NCI-H2171 (cell line): ENCODE measurements at places on chromosomes 16 and 17.

DNA sequence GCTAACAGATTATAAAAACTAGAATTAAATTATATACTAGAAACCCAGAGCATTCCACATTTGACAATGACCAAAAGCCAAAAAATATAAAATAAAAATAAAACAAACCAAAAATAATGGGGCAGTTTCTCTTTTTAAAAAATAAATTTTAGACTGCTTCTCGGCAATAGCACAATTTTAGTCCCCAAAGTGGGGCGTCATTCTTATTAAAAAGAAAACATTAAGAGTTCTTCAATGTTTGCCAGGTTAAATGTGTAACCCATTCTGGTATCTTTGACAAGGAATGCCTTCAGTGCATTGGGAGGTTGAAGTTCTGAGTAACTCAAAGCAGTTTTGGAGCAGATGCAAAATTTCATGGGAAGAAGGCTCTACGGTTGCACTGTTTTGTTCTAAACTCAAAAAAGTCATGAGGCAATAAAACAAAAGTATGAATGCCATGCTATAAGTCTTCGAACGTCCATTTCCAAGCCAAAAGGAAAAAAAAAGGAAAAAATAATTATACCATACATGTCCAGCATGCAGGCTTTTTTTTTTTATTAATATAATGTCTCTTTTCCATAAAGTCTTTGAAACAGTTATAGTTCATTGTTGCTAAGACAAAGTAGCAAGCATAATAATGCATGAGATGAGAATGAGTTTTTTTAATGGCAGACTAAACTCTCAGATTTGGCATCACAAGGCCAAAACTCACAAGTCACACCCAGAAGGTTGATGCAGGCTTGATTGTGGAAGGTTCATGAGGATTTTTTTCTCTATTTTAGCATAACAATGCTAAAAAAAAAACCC, 3.1 kb downstream of the MAF start:
- no peak for DNase-seq

DNA sequence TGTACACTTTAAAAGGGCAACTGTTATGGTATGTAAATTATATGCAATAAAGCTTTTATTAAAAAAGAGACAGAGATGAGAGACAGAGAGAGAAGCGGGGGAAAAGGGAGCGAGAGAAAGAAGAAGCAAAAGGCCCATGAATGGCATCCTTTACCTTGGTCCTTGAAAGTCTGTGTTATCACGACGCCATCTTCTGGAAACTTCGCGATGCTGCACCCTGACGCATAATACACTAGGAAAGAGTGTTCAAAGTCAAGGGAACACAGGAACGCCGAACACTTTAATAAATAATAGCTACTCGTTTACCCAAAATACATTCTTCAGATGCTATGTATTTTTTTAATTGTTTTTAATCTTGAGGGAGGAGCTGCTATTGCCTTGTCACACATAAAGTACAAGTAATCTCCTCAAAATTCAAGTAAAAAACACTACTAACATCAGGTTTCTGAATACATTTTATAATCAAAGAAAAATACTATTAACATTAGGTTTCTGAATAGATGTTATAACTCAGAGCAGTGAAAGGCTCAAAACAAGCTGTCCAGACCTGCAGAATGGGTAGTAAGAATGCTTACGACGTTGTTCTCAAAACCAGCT, 23.0 kb upstream of the SLC38A8 start:
- DNase-seq: peak; percentile 55

- peak; percentile 92 for DNase-seq
Measured at GRCh38 chr16:47574091-47575054, 113.2 kb downstream of the PHKB start.

DNA sequence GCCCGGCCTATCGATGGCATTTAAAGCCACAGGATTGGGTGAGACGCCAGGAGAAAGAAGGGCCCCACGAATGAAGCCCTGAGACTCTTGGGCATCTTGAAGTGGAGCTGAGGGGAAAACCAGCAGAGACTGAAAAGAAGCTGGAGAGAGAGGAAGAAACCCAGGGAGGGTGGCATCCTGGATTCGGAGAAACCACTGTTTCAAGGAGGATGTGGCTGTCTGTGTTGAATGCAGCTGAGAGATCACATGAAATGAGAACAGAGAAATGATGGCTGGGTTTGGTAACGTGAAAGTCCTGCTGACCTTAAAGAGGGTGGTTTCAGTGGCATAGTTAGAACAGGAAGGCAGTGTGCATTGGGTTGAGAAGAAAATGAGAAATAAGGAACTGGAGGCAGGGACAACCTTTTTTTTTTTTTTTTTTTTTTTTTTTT, 3.8 kb downstream of the TNFSF12 start:
- no peak for DNase-seq

DNA sequence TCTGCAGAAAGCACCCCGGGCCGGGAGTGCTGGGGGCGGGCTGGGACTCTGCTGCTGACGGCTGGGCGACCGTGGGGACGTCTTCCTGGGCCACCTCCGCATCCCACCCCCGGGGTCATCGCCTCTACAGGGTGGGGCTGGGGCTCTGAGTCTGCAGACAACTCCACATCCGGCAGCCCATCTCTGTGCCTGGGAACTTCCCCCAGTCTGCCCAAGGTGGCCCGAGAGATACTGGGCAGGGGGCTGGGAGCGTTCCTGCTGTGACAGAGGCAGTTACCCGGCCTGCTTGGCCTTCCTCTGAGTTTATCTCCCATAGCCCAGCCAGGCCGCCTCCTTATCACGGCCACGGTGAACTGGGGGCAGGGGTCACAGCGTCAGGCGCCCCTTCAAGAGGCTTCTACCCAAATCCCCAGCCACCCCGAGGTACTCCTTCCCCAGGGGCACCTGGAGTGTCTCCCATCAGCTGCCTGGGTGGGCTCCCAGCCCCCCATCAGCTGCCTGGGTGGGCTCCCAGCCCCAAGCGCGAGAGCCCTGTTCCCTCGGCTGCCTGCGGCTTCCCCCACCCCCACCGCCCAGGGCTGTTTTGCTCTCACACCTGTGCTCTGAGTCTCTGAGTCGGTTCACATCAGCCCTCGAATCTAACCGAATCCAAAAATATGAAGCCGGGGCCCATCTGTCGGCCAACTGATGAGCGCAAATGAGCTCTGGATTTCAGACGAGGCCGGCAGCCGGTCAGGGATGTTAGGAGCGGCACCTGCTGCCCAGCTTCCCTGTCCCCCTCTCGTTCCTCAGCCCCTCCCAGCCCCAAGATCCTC, 15.6 kb upstream of the CBFA2T3 start:
- no peak for DNase-seq

DNA sequence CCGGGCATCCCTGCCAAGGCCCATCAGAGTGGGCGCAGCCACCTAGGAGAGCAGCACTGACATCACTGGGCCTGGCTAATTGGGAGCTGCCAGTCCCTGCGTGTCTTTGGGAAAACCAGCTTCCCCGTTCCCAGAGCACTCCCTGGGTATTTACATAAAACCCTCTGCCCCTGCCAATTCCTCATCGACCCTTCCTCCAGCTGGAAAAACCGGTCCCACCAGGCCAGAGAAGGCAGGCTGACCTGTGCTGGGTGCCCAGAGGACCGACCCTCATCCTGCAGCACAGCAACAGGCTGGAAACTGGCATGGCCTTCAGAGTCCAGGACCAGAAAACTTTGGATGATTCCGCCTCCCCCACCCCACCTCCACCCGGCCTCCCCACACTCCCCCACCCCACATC, 8.2 kb upstream of the FOXN1 start:
- DNase-seq: no peak

- no peak for DNase-seq
Measured at GRCh38 chr17:53390575-53390974, 432.2 kb upstream of the KIF2B start.

- DNase-seq: no peak
Measured at GRCh38 chr17:44105941-44106340, 17.5 kb downstream of the HDAC5 start.

DNA sequence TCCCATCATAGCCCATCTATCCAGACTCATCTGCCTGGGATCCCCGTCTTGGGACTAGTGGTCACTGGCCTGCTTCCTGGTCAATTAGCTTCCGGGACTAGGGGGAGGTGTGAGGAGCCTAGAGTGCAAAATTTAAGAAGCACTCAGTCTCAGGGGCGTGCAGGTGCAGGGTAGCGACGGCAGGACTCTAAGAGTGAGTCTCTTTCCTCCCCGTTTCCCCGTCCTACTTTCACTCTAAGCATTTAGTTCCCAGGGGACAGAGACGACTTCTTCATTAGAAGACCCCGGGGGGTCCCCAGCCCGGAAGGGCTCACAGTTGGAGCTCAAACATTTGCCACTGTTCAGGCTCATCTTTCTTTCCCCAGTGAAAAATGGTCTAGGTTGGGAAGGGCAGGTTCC, 677 bp upstream of the ZNHIT3 start:
- DNase-seq: no peak

DNA sequence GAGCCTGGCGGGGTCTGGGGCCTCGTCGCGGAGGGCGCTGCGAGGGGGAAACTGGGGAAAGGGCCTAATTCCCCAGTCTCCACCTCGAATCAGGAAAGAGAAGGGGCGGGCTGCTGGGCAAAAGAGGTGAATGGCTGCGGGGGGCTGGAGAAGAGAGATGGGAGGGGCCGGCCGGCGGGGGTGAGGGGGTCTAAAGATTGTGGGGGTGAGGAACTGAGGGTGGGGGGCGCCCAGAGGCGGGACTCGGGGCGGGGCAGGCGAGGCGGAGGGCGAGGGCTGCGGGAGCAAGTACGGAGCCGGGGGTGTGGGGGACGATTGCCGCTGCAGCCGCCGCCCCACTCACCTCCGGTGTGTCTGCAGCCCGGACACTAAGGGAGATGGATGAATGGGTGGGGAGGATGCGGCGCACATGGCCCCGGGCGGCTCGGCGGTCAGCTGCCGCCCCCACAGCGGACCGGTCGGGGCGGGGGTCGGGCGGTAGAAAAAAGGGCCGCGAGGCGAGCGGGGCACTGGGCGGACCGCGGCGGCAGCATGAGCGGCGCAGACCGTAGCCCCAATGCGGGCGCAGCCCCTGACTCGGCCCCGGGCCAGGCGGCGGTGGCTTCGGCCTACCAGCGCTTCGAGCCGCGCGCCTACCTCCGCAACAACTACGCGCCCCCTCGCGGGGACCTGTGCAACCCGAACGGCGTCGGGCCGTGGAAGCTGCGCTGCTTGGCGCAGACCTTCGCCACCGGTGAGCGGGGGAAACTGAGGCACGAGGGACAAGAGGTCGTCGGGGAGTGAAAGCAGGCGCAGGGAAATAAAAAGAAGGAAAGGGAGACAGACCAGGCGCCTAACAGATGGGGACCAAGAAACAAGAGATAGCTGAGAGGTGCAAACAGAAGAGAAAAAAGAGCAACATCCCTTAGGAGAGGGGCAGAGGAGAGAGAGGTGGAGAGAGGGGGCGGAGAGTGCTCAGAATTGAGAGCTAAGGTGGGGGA, at the start of gene PNMT:
Gene PNMT, plus strand, starts transcription at position 509 of the 980 bp plus-strand sequence. Its CDS starts 23 bp downstream, at position 532.
- peak; percentile 79 for DNase-seq

DNA sequence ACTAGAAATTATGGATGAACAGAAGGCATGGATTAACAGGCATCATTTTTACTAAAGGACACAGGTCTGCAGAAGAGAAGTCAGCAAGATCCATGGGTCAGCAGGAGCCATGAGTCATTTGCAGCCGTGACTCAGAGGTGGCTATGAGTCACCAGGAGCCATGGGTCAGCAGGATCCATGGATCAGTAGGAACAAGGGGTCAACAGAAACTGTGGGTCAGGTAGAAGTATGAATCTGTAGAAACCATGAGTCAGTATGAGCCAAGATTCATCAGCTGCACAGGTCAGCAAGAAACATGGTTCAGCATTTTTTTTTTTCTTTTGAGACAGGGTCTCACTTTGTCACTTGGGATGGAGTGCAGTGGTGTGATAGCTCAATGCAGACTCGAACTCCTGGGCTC, 58.2 kb upstream of the HS3ST4 start:
- no peak for DNase-seq

DNA sequence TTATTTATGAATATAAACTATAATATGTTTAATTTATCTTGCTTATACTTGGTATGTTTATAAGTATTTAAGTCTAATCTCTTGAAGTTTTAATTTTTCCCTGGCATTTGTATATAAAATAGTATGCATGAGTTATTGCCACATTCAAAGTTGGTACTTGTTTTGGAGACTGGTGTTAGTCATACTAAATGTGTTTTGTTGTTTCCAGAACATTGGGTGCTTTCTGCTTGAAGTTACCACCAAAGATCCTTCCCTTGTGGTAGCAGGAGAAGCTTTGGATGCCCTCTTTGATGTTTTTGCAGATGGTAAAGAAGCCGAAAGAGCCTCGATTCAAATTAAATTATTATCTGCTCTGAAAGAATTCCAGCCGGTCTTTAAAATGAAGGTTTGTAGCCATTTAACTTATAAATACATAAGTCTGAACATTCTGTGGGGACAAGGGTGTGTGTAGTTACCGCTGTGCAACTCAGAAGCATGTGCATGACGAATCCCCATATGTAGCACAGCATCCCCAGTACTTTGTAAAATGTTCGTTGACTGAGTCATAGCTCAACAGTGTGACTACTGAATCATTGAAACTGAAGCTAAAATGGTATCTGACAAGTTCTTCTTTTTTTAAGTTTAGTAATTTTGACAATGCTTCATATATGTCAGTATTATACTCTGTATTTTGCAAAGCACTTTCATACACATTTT, 36.4 kb downstream of the HEATR3 start:
- no peak for DNase-seq

DNA sequence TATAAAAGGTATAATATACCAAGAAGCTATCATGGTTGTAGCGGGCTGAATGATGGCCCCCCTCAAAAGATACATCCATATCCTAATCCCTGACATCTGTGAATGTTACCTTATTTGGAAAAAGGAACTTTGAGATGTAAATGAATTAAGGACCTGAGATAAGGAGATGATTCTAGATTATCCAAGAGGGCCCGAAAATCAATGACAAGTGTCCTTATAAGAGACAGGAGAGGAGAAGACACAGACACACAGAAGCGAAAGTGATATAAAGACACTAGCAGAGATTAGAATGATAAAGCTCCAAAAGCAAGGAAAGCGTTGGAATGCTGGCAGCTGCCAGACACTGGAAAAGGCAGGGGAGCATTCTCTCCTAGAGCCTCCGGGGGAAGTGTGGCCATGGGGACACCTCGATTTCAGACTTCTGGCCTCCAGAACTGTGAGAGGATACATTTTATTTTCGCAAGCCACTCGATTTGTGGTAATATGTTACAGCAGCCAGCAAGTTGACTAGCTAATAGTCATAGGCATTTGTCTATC, 12.5 kb upstream of the GP1BA start:
- no peak for DNase-seq

GRCh38 chr16:596736-597060, 6.8 kb downstream of the RAB40C start:
- DNase-seq: no peak

DNA sequence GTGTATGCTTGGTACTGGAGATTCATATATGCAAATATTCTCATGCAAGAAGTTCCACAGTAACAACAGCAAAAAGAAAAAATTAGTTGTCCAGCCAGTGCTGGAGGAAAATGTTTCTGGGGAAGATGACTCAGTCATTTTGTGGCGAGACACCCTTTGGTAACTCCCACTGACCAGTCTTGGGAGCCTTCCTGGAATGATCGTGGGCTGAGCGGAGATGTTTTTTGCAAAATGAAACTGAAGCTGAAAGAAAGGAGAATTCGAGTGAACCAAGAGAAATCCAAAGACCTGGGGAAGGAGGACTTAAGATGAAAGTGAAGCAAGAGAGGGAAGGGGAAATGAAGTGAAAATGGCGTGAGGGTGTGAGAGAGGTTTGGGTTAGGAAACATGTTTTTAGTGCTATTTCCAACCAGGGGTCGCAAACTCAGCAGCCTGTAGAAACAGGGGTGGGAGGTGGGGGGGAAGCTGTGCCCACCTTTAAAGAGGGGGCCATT, 5.2 kb downstream of the ITPRIPL2 start:
- DNase-seq: no peak

- DNase-seq: no peak
Measured at GRCh38 chr16:79752396-79752795, 151.9 kb upstream of the MAF start.

GRCh38 chr17:57356153-57356718, 99.9 kb downstream of the MSI2 start:
- DNase-seq: no peak

- DNase-seq: peak; percentile 64
Measured at GRCh38 chr17:63445954-63446752, at the start of gene CYB561. CYB561 (minus strand) TSS chr17:63446306; CDS start chr17:63437547, 8,759 bp downstream.
